ENCODE measurements at places on chromosomes 3 and 15.

DNA sequence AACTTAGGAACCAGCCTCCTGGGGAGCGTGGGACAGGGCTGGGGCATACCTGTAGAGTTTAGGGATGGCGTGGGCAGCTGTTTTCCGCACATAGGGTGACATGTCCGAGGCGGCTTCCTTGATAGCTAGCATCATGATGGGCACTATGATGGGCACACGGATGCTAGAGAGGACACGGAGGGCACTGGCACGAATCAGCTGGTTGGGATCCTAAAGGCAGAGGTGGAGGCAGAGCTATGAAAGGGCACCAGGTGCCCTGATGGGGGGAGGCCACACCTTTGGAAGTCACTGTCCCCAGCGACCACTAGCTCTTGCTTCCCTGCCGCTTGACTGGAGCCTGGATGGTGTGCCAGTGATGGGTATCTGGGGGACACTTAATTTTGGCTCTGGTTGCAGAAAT lies 28.3 kb downstream of the AP3B2 start:
- DNase-seq: no peak

GRCh38 chr3:79339846-79340245 lies 428.0 kb downstream of the ROBO1 start:
- DNase-seq: no peak

GRCh38 chr3:86934851-86935250 lies 56.1 kb downstream of the VGLL3 start:
- DNase-seq: no peak

DNA sequence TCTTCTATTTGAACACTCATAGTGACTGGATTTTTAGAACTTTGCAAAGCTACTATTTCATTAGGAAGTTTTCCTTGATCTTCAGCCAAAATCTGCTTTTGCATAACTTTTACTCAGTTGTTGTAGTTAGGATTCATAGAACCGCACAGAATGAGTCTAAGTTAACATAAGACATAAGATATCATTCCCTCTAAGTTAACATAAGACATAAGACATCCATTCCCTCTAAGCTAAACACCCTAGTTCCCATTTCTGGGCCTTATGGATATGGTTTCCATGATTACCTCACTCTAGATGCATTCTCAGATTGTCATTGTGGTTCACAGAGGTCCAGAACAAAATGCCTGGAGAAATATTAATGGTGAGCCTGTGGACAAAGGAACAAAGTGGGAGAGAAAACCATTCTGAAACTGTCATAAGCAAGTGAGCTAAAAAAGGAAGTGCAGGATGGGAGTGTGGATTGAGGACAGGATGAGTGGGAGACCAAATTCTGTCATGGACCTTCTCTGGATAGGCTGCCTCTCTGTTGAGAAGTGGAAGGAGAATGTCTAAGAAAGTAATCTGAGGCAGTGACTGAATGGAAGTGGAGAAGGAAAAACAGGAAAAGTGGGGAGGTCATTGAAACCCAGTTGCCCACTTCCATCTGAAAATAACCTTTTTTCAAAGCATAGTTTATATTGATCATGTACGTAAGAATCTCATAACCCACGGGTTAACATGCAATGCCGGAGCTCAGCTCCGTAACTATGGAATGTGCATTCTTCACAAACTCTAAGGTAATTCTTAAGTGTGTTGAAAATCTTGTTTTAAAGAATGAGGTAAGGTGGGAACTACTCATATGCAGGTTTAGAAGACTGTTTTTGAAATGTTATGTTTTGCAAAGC lies 37.4 kb upstream of the SECISBP2L start:
- DNase-seq: no peak

DNA sequence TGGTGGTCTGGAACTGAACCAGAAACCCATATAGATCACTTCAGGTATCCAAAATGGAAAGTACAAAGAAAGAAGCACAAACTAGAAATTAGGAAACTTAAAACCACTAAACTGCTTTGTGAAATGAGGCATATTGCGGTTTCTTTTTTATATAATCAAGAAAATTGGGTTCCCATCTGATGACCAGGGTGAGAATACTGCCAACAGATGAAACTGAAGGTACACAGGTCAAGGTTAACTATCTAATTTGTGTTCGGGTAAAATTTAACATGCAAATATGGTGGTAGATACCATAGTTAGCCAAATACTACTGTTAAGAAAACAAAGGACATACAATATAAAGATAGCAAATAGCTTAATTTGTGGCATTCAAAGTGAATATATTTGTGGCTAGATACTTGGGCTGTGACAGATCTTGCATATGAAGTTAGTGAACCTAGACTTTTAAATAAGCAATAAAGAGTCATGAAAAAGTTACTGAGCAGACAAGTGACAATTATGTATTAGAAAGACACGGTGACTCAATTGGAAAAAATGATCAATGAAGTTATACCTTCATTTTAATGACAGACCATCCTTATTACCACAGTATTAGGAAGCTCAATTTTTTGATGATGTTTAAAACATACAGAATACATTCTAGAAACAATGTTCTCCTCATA lies 127.4 kb downstream of the NR2E3 start:
- DNase-seq: no peak

- no peak for DNase-seq
Observed at GRCh38 chr3:190972840-190973270, 110.4 kb upstream of the GMNC start.

DNA sequence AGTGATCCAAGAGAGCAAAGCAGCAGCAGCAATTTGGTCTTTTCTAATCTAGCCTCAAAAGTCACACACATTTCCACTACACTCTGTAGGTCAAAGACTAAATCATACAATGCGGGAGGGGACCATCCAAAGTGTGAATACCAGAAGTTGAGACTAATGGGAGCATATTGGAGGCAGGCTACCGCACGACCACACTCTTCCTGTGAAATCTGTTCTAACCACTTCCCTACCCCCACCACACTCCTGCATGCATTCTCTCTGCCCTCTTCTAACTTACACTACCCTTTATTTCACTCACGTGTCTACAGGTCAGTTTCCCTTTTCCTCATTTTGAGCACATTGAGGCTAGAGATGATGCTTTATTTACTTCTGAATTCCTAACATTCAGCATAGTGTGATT lies 23.7 kb upstream of the PRTG start:
- DNase-seq: no peak

GRCh38 chr3:118110211-118110610 lies 924.4 kb downstream of the IGSF11 start:
- no peak for DNase-seq

DNA sequence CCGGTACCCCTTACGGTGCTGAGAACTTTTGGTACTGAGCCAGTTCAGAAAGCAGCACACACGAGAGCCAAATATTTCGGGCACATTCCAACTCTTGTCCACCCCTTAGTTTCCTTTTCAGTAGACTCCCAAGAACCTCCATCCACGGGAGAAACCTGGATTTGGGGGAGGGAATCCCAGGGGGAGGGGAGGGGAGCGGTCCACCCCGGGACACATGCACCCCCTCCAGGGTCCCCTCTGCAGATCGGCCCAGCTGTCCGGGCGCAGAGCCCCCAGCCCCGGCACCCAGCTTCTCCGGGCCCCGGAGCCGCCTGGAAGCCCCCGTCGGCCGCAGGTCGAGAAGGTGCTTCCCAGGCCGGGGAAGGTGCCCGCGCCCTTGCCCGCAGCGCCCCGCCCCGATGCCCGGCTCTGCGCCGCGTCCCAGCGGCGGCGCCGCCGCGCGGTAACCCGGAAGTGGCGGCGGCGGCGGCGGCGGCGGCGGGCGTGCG lies 455 bp upstream of the ABHD17C start:
- DNase-seq: no peak

DNA sequence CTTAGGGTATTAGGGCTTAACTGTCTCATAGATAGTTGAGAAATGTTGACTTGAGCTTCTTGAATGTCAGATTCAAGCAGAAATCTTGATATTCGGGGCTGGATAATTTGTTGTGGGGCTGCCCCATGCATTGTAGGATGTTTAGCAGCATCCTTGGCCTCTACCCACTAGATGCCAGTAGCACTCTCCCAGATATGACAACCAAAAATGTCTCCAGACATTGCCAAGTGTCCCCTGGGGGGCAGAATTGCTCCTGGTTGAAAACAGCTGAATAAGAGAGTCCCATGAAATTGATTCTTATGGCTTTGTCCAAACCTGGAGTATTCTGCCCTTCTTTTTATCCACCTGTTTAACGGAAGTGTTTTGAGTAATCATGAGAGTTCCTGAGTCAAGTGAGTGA lies 15.9 kb upstream of the LCMT2 start:
- no peak for DNase-seq

DNA sequence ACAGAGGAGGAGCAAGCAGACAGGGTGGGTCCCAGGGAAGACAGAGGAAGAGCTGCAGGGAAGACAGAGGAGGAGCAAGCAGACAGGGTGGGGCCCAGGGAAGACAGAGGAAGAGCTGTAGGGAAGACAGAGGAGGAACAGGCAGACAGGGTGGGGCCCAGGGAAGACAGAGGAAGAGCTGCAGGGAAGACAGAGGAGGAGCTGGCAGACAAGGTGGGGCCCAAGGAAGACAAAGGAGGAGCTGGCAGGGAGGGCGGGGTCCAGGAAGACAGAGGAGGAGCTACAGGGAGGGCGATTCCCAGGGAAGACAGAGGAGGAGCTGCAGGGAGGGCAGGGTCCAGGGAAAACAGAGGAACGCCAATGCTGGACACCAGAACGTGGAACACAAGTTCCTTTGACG lies 66.5 kb downstream of the PLXNA1 start:
- no peak for DNase-seq

DNA sequence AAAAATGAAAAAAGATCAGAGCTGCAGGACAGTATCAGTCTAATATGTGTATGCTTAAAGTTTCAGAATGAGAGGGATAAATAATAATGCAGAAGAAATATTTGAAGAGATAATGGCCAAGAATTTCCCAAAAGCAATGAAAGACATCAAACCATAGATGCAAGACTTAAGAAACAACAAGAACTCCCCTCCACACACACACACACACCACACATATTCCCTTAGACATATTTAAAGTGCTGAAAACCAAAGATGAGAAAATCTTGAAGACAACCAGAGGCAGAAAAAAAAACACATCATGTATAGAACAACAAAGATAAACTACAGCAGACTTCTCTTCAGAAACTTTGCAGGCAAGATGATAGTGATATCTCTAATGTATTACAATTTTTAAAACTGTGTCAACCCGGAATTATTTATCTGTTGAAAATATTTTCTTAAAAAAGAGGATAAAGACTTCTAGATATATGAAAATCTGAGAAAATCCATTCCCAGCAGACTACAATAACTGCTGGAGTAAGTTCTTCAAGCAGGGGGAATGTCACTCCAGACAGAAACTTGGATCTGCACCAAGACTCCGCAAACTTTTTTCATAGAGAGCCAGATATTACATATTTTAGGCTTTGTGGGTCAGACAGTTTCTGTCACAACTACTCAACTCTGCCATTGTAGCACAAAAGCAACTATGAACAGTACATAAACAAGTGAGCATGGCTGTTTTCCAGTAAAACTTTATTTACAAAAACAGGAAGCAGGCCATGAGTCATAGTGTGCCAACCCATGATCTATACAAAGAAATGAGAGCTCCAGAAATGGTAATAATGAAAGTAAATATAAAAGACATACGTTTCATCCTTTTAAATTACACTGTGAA lies 223.4 kb upstream of the CGNL1 start:
- no peak for DNase-seq

DNA sequence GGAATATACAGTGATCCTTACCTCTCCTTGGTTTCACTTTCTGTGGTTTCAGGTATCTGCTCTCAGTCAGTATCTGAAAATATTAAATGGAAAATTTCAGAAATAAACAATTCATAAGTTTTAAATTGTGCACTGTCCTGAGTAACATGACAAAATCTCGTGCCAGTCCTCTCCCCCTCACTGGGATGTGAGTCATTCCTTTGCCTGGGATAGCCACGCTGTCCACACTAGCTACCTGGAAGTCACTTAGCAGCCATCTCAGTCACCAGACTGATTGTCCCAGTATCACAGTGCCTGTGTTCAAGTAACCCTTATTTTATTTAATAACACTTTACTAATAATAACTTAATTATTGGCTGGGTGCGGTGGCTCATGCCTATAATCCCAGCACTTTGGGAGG lies 15.3 kb upstream of the KLHL25 start:
- no peak for DNase-seq

Data from stimulated activated CD4-positive, alpha-beta T cell treated with anti-CD3 and anti-CD28 coated beads, TNF-alpha, amount 100 ng/mL, for 4 hours (primary cell).